ENCODE measurements at places on chromosomes 4 and X.

DNA sequence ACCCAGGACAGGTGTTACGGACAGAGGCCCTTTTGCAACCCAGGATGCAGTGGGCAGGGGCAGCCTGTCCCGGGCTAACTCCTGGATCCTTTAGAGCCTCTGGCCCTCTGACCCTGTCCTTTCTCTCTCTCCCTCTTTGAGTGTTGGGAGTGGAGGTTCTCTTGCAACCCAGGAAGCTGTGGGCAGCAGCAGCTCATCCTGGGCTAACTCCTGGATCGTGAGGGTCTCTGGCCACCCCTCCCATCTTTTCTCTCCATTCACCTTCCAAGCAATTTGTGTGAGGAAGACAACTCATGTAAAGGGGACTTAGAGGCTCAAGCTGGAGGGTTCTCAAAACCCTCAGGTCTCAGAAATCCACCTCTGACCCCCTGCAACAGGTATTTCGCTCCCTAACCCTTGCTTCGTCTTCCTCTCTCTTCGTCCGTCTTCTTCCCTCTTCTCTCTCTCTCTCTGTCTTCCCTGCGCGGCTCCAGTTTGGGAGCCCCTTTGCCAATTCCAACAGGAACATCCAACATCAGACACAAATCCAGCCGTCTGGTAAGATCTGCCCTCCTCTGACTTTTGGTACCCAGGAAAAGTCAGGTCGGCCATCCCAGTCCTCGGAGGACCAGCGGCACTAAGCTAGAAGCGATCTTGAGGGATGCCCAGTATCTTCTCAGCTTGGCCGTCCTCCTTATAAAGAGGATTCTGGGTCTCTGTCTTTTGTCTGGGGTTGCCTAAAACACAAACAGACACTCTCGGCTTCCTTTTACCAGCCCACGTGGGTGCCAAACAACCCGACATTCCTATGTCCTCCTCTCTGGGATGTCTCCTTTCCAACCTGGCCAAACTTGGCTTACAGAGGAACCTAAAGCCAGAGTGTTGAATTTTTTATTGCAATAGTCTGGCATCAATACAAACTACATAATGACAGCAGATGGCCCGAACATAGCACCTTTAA, 7.9 kb downstream of the ASMTL start:
- no peak for DNase-seq

- no peak for DNase-seq
These were observed 3.6 kb downstream of the USP46 start for GRCh38 chr4:52655506-52655905.

DNA sequence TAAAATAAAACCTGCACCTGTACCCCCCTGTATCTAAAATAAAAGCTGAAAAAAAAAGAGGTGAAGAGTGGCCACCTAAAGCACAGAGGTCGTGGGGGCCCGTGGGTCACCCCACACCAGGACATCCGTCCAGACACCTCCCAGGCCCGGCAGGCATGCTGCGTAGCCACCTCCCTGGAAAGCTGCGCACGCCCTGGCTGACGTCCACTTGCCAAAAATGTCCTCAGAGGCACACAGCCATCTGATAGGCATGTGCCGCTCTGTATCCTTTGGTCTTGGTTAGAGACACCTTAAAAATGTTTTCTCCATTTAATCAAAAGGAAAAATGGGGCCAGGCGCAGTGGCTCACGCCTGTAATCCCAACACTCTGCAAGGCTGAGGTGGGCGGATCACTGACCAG, 17.7 kb downstream of the FAM53A start:
- no peak for DNase-seq

- no peak for DNase-seq
These were observed 180.7 kb upstream of the GK2 start for GRCh38 chr4:79588679-79589078.

DNA sequence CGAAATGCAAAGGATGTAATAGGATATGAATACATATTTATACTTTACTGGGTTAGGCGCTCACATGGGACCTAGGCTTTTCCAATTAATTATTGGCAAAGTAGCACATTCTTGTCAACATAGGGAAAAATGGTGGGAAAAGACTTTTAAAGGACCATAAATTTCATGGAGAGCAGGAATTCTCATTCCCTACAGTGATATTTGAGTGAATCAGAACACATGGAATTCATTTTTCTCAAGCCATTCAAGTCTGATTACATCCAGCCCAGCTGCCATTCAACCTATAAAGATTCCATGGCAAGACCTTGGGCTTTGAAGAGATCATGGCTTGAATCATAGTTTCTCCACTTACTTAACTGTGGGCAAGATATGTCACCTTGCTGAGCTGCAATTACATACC, 150.4 kb downstream of the SOWAHB start:
- DNase-seq, result no peak
